Kidney (tissue), 22 donors: ENCODE measurements at places on chromosomes 3 and 15. TPM values are rescaled to one million over a fixed set of nuclear protein-coding genes. Genes with fewer than 3 reads are reported as not detected.

GRCh38 chr3:13233487-13234485 is 160.6 kb upstream of the IQSEC1 start:
- H3K27me3 ChIP-seq, result no peaks in the 10 kb centered on the region
- H3K36me3 ChIP-seq, result no peaks in the 10 kb centered on the region
- H3K4me1 ChIP-seq, result no peaks in the 10 kb centered on the region
- DNase-seq, result peak; percentile 48
- H3K27ac ChIP-seq, result no peak overlapping the region

- H3K27me3 ChIP-seq, result no peaks in the 10 kb centered on the region
- DNase-seq, result no peak
- no peaks in the 10 kb centered on the region for H3K36me3 ChIP-seq
- H3K4me1 ChIP-seq, result no peaks in the 10 kb centered on the region
- H3K27ac ChIP-seq, result no peak overlapping the region
- no peak overlapping the region for H3K4me3 ChIP-seq
These were observed 242.4 kb downstream of the CD47 start for GRCh38 chr3:107848351-107848915.

DNA sequence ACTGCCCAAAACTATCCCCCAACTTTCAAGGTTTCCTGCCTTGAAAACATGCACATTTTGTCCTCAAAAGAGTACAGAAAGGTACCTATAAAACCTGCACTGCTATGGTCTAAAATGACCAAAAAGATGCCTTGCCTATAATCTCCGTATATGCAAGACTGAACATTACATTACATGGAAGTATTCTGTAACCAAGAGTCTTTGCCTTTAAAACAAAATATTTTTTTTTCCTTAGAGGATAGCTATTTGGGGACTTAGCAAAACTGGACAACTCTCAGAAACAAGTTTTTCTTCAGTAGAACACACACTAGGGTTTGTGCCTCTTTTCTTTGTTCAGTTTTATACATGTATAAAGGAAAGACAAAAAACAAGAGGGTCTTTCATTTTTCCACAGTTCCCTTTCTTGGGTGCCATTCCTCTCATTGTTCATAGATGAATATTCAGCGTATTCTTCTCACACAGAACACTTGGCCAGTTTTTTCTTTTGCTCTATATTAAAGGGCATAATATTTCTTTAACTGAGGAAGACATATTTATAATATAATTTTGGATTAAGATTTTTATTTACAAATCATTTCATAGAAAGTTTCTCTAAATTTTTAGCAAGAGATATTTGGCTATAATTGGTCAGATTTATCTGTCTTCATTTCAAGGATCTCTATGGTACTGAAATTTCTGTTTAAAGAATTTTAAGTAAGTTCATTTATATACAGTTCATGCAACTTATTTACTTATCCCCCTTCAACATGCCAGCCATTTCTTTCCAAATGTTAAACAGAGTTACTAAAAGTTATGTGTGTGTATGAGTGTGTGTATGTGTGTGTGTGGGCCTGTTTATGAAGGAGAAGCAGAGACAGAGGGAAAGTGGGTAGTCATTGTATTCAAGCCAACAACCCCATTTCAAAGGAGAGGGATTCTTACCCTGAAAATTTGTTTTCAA is 142.6 kb downstream of the ZBTB20 start:
- H3K27ac ChIP-seq, result no peak overlapping the region
- no peak for DNase-seq
- no peaks in the 10 kb centered on the region for H3K36me3 ChIP-seq
- H3K27me3 ChIP-seq, result no peaks in the 10 kb centered on the region
- no peak overlapping the region for H3K4me3 ChIP-seq

The MED12L gene
- total RNA-seq, result 0.82 TPM

The ABHD10 gene
- total RNA-seq, result 30.9 TPM
